ENCODE measurements at places on chromosomes 16 and 17.

DNA sequence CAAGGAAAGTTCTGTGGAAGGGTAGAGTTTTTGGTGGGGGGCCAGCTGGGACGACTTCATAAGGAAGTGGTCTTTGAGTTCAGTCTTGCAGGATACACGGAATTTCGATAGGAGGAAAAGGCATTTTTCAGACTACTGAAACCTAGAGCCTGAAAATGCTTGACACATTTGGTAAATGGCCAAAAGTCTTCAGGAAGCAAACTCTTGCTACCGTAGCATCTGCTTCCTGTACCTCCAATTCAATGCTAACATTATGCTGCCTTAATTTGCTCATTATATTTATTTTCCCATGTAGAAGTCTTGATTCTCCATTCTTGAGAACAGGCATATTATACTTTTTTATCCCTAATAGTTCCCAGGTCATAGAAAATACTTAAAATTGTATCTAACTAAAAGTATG lies 129.3 kb upstream of the MED13 start:
- no peak for DNase-seq

DNA sequence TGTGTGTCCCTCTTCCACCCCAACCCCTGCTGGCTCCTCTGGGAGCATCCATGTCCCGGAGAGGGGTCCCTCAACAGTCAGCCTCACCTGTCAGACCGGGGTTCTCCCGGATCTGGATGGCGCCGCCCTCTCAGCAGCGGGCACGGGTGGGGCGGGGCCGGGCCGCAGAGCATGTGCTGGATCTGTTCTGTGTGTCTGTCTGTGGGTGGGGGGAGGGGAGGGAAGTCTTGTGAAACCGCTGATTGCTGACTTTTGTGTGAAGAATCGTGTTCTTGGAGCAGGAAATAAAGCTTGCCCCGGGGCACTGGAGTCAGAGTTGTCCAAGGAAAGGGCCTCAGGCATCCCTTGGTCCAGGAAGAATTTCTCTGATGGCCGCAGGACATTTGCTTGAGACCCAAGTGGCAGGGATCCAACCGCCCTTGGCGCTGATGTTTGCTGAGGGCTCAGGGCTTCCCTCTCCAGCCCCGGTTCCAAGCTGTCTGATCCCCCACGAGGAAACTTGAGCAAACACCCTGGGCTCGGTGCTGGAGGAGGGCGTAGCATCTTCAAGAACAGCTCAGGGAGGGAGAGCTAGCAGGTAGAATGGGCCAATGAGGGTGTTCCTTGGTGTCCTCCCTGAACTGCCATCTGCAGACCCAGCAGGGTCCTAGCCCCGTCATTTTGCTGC lies 4.5 kb downstream of the NXPH3 start:
- DNase-seq: no peak

DNA sequence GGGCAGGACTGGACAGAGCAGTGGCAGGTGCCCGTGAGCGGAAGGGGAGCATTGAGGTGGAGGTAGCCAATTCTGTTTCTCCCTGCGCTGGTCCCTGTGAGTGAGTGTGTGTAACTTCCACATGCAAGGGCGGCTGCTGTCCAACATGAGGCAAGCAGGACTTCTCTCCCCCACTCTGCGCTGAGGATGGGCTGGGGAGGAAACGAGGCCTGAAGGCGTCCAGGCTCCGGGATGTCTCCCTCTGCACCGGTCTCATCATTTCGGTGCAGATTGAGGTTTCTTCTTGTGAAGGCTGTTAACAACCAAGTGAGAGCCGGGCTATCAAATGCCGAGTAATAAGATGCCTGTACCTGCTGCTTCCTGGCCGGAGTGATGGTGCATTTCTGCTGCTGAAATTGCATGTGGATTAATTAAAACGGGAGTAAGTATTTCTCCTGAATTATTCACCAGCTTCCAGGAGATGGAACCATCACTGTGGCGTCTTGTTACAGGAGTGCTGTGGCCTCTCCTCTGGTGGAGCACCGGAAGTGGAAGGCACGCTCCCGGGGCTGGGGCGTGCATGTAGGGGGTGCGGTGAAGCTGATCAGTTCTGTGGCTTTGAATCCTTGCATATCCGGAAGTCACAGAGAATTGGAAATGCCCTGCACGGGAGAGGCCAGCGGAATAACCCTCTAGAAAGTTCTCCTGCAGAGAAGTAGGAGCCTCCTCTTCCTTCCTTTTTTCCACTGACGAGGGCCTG lies 41.7 kb upstream of the MGAT5B start:
- DNase-seq: no peak

DNA sequence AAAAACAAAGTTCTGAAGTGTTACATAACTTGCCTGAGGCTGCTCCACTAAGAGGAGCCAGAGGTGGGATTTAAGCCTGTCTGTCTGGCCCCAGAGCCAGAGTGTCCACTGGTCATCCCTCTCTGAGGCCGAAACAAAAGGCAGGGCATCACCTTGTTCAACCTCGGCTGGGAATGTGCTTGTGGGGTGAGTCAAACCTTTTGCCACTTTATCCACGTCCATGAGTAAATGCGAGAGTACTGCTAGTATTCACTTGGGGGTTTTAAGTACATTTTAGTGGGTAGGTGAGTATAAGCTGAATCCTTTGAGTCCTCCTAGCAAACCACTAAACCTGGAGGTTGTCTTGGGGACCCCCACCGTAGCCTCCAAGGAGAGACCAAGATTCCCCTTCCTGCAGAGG lies 103.5 kb downstream of the STX8 start:
- no peak for DNase-seq

- no peak for DNase-seq
These were observed 7.0 kb upstream of the ZFHX3 start for GRCh38 chr16:73054813-73055482.

DNA sequence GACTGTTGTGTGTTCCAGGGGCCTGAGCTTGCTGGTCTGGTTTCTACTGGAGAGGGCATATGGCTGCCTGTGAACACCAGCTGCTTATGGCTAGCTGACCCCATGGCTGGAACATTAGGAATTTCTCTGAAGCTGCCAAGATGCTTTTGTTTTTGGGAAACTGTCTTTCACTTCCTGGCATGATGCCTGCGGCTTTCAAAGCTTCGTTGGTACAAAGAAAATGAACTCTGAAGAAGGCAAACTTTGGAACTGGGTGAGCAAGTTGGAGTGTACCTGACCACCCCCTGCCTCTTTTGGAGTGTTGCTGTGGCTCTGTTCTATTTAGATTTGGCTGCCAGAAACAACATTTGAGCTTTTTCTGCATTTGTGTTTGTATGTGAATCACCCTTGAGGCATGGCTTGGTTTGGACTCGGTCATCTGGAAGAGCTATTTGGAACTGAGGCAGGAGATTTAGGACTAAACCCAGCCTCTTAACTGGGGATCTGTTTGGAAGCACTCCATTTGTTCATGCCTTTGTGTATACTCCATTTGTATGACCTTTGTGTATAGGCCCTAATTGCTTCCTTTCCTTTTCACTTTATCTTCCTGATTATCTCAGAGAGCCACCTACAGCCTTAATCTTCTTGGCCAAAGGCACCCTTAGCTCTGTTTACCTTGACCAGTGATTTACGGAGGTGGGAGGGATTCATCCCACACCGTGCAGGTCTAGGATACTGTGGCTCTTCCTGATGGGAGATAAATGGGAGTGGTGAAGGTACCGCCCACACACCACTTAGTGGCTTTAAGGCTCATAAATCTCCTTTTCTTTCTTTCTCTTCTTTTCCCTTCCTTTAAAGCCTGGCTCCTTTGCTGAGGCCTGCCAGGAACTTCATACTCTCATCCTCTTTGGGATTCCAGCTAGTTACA lies 7.3 kb upstream of the CPHXL start:
- no peak for DNase-seq

- no peak for DNase-seq
These were observed 31.6 kb downstream of the GPR139 start for GRCh38 chr16:20041924-20042596.

- DNase-seq: peak; percentile 28
These were observed 1.6 kb downstream of the TOX3 start for GRCh38 chr16:52545222-52545897.

DNA sequence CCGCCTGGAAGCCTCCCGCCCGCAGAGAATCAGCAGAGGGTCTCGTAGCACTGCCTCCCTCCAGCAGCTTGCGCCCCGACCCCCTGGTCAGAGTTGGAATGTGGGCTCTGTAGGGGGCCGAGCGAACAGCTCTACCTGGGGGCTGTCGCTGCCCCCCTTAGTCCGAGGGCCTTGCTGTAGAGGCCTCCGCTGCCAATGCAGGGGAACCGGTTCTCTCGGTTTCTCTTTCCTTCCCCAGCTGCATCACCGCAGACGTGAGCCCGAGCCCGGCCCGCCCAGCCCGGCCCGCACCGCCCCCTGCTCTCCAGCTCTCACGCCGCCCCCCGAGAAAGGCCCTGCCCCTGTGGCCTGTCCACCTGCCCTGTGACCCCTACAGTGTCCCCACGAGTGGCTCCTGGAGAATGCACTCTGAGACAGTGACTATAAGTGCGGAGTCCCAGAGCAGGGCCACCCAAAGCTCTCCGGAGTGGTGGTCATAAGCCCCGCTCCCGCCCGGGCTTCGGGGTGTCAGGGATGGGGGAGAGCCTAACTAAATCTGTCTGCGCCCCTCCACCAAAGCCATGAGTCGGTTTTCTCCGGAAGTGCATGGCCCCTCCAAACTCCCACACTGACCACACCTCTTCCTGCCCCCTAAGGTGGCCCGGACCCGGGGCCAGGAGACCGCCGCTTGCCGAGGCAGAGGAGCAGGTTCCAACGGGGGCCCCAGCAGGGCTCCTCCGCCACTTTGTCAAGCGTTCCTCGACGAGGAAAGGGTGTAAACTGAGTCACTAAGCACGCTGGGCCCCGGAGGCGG lies 1.7 kb downstream of the ARHGAP27 start:
- DNase-seq: no peak
